D721Med (cell line): ENCODE measurements at places on chromosomes 3 and 15.

DNA sequence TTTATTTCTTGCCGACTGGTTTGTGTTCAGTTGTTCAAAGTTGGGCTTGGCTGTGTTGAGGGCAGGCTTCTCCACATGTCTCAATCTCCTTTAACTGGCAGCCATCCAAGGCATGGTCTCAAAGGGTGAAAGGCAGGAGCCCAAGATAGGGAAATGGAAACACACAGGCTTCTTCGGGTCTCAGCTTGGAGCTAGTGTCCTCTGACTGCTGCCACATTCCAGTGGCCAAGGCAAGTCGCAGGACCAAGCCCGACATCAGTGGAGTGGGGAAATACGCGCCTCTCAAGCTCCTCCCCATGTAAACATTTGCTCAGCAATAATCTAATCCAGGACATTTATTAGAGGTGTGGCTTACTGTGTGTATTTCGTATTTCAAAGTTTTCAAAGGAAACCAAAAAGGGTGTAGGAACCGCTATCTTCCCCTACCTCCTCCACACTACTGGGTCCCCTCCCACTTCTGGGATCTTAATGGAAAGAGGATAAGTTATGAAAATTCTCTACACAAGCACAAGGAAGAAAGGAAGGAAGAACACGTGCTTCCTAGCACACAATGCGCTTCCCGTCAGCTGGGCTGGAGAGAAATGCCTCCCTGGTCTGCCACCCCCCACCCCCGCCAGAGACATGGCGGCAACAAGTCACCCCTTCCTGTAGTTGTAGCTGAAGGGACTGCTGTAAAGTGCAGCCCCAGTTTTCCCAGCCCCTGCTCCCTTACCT, 181.7 kb downstream of the FAM43A start:
- DNase-seq: no peak

- no peak for DNase-seq
Observed at GRCh38 chr3:99859825-99860224, 42.2 kb downstream of the CMSS1 start.

- no peak for DNase-seq
Observed at GRCh38 chr3:190130696-190131095, 10.0 kb upstream of the P3H2 start.

DNA sequence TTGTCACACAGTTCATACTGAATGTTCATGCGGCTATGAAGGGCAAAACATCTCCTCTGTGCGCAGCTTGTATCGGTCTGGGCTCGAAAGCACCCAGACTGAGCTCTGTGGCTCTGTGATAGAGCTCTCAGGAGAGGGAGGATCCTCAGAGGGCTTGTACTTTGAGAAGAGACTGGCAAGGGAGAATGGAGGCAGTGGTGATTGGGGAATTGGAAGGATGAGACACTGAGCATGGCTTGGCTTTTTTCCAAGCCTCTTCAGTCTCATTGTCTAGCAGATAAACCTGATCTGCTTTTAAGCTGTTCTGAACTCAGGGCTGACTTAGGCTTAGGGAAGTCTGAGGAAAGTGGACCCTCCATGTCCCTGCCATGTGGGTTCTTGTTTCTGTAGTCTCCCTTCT, 43.0 kb downstream of the RAD54L2 start:
- peak; percentile 50 for DNase-seq

DNA sequence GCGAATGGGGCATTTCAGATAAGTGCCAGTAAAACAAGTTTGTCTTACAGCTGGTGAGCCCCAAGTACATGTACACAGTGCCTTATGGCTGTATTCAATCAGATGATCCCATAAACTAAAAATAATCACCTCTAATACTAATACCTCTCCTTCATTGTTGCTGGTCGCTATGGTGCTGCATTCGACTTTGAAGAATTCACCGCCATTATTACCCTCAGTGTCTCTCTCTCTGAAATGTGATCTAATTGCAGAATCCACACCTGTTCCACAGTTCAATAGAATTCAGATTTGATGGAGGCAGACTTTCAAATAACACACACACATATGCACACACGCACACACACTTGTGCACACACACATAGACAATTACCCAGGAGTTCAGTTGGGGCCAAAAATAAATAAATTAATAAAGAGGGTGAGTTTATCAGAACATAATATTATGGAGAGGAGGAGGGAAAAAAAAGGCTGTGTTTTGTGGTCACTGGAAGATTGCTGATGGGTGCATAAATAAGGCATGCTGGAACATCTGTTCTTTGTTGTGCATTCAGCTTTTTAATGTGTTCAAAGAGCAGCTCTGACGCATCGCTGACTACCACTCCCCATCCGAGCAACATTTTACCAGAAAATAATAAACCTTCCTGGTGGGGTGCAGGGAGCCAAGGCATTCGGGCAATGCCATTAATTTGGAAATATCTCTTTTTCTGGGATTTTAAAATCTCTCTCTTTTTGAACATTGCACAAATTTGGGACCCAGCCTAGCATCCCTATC, 235.7 kb downstream of the SATB1 start:
- no peak for DNase-seq

DNA sequence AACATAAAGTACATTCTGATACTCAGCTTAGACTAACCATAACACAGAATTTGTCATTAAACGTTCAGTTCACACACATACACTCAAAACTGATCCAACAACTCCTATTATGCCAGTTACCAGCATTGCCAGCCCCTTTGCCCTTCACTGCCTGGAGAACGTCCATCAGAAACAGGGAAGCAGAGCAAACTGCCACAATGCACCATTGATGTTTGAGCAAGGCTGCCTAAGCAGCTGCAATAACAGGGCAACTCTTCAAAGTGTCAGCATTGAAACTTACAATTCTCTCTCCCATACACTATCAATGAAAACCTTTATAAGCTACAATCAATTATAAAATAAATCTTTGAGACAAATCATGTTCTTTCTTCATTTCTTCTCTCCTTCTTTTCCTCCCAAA, 85.1 kb downstream of the ZBTB20 start:
- DNase-seq: no peak

DNA sequence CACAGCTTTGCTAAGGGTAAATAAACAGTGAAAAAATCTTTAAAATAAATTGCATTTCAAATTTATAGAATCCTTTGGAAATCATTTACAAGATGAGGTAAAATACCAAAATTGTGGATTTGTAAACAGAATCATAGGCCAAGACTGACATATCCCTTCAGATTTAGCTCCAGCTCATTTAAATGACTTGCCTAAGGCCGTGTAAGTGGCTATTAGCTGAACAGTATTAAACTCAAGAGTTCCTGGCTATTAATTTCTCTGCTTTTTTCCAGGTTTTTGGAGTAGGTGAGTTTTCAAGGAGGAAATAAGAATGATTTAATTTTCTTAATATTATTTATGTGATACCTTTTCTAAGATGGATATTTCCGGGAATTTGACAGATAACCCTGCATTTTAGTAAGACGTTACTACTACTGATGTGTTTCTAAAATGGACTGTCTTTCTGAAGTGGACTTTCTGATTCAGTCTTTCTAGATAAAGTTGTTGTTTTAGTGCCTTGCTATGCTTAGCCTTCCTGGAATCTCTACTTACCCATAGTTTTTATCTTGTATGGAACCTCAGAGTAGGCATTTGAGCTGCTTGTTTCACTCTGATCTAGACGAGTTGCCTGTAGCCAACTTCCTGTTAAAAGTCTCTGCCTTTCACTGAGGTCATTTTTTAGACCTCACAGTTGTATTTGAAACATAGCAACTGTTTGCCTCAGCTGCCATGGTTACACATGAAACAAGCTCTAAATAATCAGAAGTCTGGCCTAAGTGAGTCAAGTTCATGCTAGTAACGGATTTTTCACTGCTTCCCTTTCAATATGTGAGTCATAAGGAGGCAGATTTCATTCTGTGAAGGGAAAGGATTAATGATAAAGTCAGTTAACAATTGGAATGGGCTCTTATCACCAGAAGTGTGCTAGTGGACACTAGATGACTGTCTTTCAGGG, 127.0 kb downstream of the KLHL25 start:
- no peak for DNase-seq

GRCh38 chr3:101976473-101976872, 127.2 kb downstream of the NFKBIZ start:
- DNase-seq: no peak

DNA sequence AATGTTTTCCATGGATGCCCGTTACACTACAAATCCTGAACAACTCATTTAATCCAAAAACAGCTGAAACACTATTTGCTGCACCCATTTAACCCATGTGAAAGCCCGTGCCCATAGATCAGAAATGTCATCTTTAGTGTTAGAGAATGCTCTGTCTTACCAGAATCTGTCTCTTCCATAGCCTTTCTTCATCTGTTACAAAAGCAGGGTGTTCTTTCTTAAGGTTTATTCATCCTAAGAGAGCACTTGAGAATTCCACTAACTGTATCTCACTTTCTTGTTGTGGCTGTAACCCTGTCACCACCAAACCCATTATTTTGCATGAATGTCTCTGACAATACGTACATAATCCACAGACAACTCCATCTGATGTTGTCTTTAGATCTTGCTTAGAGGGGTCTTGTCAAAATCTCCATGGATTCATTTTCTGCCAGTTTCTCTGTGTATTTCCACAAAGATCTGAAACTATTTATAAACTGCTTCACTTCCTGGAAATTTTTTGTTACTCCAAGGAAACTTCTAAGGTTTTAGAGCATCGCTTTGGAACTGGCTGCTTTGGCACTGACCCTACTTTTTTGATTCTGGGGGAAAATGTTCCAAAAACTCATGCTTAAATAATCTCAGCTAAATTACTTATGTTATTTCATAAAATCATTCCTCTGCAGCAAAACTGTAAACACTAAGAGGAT, 167.8 kb upstream of the CCDC54 start:
- no peak for DNase-seq

DNA sequence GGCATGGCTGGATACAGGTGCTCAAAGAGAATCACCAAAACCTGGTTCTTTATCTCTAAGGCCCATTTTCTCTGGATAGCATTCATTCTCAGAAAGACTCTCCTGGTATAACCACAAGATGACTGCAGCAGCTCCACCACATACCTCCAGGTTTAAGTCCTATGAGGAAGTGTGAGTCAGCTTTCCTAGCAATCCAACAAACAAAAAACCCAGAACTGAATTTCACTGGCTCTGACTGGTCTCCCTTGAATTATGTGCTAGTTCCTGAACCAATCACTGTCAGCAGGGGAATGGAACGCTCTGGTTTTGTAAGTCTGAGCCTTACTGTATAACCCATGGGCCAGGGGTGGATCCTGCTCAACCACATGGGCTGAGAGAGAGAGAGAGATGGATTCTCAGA, 27.2 kb downstream of the MRPL46 start:
- no peak for DNase-seq

GRCh38 chr15:31277335-31278060, 49.1 kb upstream of the KLF13 start:
- no peak for DNase-seq

- no peak for DNase-seq
Observed at GRCh38 chr3:59526999-59527398, 477.2 kb upstream of the CFAP20DC start.

DNA sequence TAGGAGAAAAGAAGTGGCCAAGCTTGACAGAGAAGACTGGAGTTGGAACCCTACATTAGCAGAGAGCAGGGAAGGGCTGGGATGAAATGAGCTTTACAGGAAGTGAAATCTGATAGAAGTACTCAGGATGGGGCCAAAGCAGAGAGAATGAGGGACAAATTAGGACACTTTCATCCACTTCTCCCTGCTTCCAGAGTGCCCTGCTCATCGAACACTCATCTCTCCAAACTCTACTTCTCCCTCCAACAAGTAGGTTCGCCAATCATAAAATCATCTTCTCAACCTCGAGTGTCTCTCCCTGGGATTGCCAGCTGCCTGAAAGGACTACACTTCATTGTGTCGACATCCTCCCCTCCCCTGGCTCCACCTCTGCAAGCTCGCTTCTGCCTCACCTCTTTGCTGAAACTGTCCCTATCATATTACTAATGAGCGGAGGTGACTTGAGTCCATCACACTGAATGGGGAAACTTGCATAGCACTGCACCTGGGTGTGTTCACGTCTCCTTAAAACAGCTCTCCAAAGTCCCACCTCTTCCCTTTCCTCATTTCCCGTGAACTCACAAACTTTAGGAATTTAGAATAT, 365.8 kb downstream of the FOXP1 start:
- no peak for DNase-seq

DNA sequence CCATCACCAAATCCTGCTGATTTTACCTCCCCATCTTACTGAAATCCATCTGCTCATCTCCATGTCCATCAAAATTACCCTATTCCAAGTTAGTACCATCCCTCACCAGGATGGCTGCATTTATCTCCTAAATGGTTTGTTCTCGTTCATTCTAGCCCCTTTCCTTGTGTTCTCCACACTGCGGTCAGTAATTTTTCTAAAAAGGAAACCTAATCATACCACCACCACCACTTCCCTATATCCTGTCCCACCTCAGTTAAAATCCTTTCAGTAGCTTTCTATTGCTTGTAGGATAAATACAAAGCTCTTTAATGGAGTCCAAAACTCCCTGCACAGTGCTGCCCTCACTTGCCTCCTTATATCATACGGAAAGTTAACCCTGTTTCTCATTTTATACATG, 51.1 kb downstream of the UACA start:
- no peak for DNase-seq

DNA sequence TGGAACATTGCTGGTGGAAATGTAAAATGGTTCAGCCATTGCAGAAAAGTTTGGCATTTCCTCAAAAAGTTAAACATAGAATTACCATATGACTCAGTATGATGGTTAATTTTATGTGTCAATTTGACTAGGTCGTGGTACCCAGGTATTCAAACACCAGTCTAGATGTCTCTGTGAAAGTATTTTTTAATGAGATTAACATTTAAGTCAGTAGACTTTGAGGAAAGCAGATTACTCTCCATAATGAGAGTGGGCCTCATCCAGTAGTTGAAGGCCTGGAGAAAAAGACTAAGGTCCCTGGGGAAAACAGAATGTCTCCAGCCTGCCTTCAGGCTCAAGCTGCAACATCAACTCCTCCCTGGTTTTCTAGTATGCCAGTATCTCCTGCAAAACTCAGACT, 42.3 kb upstream of the TMEM87A start:
- DNase-seq: peak; percentile 28

DNA sequence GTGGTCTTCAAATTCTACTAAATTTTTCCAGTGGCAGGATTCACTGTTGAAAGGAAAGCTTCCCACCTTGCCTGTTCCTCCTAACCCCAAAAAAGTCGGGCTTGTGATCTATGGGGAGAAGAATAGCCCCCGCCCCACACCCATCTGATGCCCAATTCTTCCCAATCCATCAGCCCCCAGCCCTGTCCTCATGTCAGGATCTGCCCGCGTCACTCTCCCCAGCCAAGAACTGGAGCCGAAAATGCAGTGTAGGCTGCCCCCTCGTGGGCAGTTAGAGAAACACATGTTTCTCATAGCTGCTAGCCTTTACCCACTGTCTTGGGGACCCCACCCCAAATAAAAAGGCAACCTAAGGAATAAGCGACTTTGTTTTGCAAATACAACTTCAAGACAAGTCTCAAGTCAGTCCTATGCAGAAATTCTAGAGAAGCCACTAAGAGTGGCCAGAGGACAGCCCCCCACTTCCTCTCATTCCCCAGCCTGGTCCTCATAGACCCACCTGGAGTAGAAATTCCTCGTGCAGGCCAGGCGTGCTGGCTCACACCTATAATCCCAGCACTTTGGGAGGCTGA, 13.0 kb upstream of the CSK start:
- peak; percentile 80 for DNase-seq

DNA sequence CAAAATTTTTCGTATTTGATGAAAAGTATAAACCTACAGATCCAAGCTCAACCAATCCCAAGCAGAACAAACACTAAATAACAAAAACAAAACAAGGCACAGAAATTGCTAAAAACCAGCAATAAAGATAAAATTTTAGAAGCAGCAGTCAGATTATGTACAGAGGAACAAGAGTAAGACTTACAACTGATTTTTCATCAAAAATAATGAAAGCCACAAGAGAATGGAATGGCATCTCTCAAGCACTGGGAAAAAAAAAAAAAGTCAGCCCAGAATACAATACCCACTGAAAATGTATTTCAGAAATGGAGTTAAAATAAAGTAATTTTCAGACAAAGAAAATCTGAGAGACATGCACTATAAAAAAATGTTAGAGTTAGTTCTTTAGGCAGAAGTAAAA, 27.0 kb downstream of the GPR156 start:
- no peak for DNase-seq
